ENCODE measurements at places on chromosomes 6 and 20.

GRCh38 chr6:91198588-91199255, 611.9 kb upstream of the MAP3K7 start:
- no peak for DNase-seq
- no peak overlapping the region for H3K4me3 ChIP-seq
- no peaks in the 10 kb centered on the region for H3K27me3 ChIP-seq
- no peaks in the 10 kb centered on the region for H3K4me1 ChIP-seq

DNA sequence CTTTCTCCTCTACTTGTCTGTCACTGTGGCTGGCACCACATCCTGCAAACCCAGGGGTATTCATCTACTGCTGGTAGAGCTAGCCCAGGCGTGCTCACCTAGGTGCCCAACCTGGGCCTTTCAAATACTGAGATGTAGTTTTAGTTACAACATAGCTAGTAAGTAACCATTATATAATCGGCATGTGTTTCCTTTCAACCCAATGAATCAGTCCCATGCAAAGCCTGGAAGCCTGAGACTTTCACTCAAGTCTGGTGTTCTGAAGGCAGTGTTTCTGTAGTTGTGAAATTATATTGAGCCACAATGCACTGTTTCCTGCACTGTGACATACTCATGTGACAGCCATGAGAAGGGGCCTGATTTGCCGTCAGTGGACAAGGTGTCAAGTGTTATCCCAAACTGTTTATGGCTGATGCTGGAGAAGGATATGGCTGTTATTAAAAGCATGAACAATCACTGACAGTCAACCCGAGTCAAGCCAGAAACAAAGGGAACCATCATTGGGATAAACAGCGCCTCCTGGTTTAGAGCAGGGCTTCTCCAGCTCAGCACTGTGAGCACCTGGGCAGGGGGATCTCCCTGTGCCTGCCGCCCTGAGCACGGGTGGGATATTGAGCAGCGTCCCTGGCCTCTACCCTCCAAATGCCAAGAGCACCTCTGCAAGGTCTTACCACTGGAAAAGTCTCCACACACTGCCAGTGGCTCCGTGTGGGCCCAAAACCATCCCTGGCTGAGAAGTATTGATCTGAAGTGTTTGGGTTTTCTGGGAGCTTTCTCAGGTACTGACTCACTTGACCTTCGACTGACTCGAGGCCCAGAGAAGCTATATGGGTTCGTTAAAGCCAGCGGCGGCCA, 1.6 kb downstream of the PSMA7 start:
- peaks cover 44% of the 10 kb centered on the region for H3K4me1 ChIP-seq
- H3K27me3 ChIP-seq: no peaks in the 10 kb centered on the region
- peak overlapping the region; percentile 100 for H3K27ac ChIP-seq

- no peaks in the 10 kb centered on the region for H3K4me1 ChIP-seq
- H3K27ac ChIP-seq: no peak overlapping the region
- H3K27me3 ChIP-seq: no peaks in the 10 kb centered on the region
- H3K36me3 ChIP-seq: peaks cover 6% of the 10 kb centered on the region
Measured at GRCh38 chr6:119237177-119237715, 112.3 kb downstream of the MAN1A1 start.

- H3K27me3 ChIP-seq: no peaks in the 10 kb centered on the region
- no peaks in the 10 kb centered on the region for H3K36me3 ChIP-seq
- no peak overlapping the region for H3K27ac ChIP-seq
- H3K4me1 ChIP-seq: no peaks in the 10 kb centered on the region
- no peak overlapping the region for H3K4me3 ChIP-seq
Measured at GRCh38 chr6:3977875-3978711, 100.8 kb downstream of the FAM217A start.

- no peaks in the 10 kb centered on the region for H3K36me3 ChIP-seq
- peaks cover 3% of the 10 kb centered on the region for H3K27me3 ChIP-seq
- H3K27ac ChIP-seq: no peak overlapping the region
Measured at GRCh38 chr20:59813948-59814839, 119.2 kb downstream of the SYCP2 start.

- H3K4me1 ChIP-seq: no peaks in the 10 kb centered on the region
- no peaks in the 10 kb centered on the region for H3K27me3 ChIP-seq
- H3K36me3 ChIP-seq: no peaks in the 10 kb centered on the region
- no peak overlapping the region for H3K4me3 ChIP-seq
- H3K27ac ChIP-seq: no peak overlapping the region
Measured at GRCh38 chr6:69933239-69933638, 66.9 kb downstream of the COL19A1 start.

- no peaks in the 10 kb centered on the region for H3K27me3 ChIP-seq
- no peaks in the 10 kb centered on the region for H3K36me3 ChIP-seq
- H3K27ac ChIP-seq: no peak overlapping the region
- no peak overlapping the region for H3K4me3 ChIP-seq
Measured at GRCh38 chr6:7730784-7731227, 4.9 kb downstream of the BMP6 start.

GRCh38 chr6:158358450-158359077, 46.3 kb downstream of the TULP4 start:
- no peaks in the 10 kb centered on the region for H3K36me3 ChIP-seq
- no peak overlapping the region for H3K27ac ChIP-seq
- no peaks in the 10 kb centered on the region for H3K27me3 ChIP-seq

GRCh38 chr6:57108691-57109090, 18.7 kb downstream of the ZNF451 start:
- peaks cover 25% of the 10 kb centered on the region for H3K4me1 ChIP-seq
- H3K4me3 ChIP-seq: no peak overlapping the region
- H3K27ac ChIP-seq: no peak overlapping the region
- no peaks in the 10 kb centered on the region for H3K27me3 ChIP-seq
- no peaks in the 10 kb centered on the region for H3K36me3 ChIP-seq
- DNase-seq: no peak

DNA sequence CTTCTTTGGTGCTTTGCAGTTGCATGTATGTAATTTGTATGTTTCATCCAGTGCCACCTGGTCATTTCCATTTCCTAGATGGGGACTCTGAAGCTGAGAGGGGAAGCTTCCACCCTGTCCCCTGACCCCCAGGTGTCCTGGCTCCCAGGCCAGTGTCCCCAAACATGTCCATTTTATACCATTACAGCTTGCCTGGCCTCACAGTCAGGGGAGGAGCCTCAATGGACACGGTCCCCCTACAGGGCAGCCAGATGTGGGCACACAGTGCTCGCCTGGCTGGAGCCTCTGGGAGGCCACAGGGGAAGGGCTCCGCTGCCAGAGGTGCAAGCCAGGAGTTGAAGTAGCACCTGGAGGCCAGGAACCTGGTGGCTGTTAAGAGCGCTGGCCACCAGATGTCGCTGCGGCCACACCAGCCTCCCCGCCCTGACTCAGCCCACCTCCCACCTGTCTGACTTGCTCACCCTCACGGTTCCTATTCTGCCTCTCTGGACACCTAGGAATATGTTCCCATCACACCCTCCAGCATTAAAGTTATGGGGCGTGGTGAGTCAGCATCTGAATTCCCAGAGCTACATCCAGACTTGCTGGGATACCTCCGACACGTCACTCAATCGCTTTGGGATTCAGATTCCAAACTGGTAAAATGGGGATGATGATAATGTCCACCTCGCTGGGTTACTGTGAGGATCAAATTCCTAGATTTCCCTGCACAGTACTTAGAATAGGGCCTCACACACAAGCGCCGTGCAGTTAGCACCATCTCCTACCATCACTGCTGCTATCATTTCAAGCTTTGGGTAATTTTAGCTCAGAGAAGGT, 107.4 kb downstream of the SULF2 start:
- no peak overlapping the region for H3K27ac ChIP-seq
- H3K27me3 ChIP-seq: no peaks in the 10 kb centered on the region
- DNase-seq: peak; percentile 64
- H3K36me3 ChIP-seq: peaks cover 29% of the 10 kb centered on the region

GRCh38 chr6:154543628-154544027, 33.1 kb upstream of the CNKSR3 start:
- H3K4me3 ChIP-seq: no peak overlapping the region
- DNase-seq: peak; percentile 53
- no peak overlapping the region for H3K27ac ChIP-seq
- no peaks in the 10 kb centered on the region for H3K4me1 ChIP-seq
- H3K36me3 ChIP-seq: no peaks in the 10 kb centered on the region

DNA sequence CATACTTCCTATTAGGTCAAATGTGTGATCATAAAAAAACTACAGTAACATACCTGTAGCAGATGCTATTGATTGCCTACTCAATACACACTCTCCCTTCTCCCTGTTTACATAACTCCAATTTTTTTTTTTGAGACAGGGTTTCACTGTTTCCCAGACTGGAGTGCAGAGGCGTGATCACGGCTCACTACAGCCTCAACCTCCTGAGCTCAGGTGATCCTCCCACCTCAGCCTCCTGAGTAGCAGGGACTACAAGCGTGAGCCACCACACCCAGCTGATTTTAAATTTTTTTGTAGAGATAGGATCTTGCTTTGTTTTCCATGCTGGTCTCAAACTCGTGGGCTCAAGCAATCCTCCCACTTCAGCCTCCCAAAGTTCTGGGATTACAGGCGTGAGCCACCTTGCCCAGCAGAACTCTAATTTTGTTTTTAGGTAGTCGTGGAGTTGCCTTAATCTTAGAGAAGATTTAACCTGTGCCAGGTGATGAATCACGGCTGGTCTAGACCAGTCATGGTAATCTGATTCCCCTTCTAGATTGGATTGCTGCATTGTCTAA, 14.0 kb upstream of the KIF3B start:
- H3K4me3 ChIP-seq: no peak overlapping the region
- no peak for DNase-seq
- H3K27me3 ChIP-seq: no peaks in the 10 kb centered on the region
- no peak overlapping the region for H3K27ac ChIP-seq
- H3K36me3 ChIP-seq: no peaks in the 10 kb centered on the region

GRCh38 chr6:3433005-3433404, 23.8 kb downstream of the SLC22A23 start:
- H3K36me3 ChIP-seq: peaks cover 8% of the 10 kb centered on the region
- DNase-seq: no peak
- peaks cover 3% of the 10 kb centered on the region for H3K4me1 ChIP-seq
- no peak overlapping the region for H3K4me3 ChIP-seq

GRCh38 chr6:122347280-122347679, 52.2 kb upstream of the HSF2 start:
- H3K4me3 ChIP-seq: no peak overlapping the region
- no peaks in the 10 kb centered on the region for H3K4me1 ChIP-seq
- no peaks in the 10 kb centered on the region for H3K27me3 ChIP-seq

DNA sequence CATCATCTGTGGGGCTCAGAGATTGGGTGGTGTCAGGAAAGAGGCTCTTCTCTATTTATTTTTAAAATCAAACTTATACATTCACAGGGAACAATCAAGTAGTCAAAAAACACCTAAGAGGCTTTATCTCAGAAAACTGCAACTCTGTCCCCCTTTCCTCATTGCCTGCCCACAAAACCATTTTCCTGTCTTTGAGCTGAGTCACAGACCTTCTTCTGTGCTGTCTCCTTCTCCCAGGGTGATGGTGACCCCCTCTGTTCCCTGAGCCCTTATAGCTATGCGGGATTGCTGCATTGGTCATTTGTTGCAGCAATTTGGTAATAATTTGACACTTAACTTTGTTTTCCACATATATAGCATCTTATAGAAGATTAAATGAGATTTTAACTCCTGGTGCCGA, 195.2 kb upstream of the PROKR2 start:
- no peaks in the 10 kb centered on the region for H3K27me3 ChIP-seq
- no peaks in the 10 kb centered on the region for H3K36me3 ChIP-seq
- no peak overlapping the region for H3K4me3 ChIP-seq
- H3K4me1 ChIP-seq: no peaks in the 10 kb centered on the region
- no peak overlapping the region for H3K27ac ChIP-seq
- DNase-seq: no peak

DNA sequence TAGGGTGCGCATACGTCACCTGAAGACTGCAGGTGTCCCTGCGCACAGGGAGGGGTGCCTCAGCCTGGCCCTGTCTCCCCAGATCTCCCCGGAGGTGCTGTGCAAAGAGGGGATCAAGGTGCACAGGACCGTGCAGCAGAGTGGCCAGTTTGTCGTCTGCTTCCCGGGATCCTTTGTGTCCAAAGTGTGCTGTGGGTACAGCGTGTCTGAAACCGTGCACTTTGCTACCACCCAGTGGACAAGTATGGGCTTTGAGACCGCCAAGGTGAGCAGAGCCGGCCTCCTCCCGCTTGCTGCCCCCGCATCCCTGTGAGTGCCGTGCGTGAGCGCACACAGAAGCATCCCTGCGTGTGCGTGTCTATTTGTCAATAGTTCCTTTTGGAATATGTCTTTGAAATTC, 150.7 kb downstream of the DTNBP1 start:
- peaks cover 95% of the 10 kb centered on the region for H3K36me3 ChIP-seq
- no peaks in the 10 kb centered on the region for H3K27me3 ChIP-seq
- H3K27ac ChIP-seq: no peak overlapping the region
- no peak for DNase-seq
- no peaks in the 10 kb centered on the region for H3K4me1 ChIP-seq
- H3K4me3 ChIP-seq: no peak overlapping the region

DNA sequence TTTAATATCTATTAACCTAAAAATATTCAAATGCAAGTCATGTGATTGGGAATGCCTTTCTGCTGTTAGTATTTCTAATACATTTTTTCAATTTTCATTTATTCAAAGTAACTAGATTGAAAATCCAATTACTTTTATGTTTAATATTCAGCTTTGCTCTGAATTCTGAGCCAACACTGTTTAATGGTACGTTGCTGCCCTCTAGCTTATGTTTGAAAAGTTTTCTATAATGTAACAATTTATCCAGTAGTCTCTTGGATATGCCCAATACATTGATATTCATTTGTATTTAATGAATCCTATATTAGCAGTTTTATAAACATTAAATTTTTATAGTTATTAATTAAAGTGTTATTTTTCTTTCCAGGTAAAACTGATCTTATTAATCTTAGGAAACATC, 47.4 kb downstream of the LGSN start:
- H3K36me3 ChIP-seq: no peaks in the 10 kb centered on the region
- no peaks in the 10 kb centered on the region for H3K27me3 ChIP-seq
- H3K4me1 ChIP-seq: peaks cover 9% of the 10 kb centered on the region
- no peak overlapping the region for H3K4me3 ChIP-seq
- no peak for DNase-seq
- H3K27ac ChIP-seq: no peak overlapping the region

DNA sequence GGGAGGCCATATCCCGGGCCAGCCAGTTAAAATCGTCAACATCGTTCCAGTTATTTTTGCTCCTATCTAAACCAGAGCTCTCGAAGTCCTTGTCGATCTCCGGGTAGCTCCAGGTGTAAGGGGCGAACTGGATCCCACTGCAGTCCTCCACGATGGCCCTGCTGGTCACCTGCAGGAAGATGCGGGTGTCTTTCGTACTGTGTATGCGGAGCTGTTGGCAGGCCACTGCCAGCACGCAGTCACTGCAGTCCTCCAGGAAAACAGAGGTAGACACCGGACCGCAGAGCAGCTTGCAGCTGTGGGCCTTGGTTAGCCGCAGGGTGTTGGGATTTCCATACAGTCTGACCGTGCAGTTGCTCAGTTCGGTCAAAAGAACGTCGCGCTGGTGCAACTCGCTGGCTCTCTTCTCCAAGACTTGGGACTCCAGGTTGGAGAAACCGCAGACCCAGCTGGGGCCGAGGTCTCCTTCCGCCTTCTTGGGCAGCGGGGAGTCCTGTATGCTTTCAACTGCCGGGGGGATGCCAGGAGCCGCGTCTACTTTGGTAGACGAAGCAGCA, 742 bp downstream of the TBCC start:
- no peaks in the 10 kb centered on the region for H3K36me3 ChIP-seq
- no peaks in the 10 kb centered on the region for H3K27me3 ChIP-seq
- H3K4me1 ChIP-seq: peaks cover 34% of the 10 kb centered on the region
- H3K27ac ChIP-seq: peak overlapping the region; percentile 89

Measured in stomach (tissue), 19 donors.